ENCODE measurements at places on chromosomes 16 and 17. TPM values are rescaled to one million over a fixed set of nuclear protein-coding genes. Genes with fewer than 3 reads are reported as not detected.

DNA sequence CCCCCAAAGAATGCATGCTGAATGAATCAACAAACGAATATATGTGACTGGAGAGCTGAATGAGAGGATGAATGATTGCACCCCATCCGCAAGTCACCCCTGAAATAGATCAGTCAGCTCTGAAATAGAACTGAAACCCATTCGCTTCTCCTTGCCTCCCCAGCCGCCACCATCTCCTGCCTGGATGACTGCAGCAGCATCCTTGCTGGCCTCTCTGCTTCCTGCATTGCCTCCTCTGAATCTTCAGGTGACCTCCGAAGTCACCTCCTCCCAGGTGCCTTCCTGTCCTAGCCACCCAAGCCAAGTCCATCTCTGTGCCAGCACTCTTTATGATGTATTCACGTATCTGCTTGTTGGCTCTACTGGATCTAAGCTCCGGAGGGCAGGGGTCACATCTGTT, 288.3 kb downstream of the CPPED1 start:
- H3K4me1 ChIP-seq: no peaks in the 10 kb centered on the region
- H3K27ac ChIP-seq: no peak overlapping the region
- no peak overlapping the region for H3K4me3 ChIP-seq
- DNase-seq: no peak

GRCh38 chr17:56697190-56697589, 103.7 kb downstream of the NOG start:
- no peak overlapping the region for H3K27ac ChIP-seq
- peaks cover 23% of the 10 kb centered on the region for H3K4me1 ChIP-seq
- no peak for DNase-seq

GRCh38 chr16:88361775-88362174, 21.0 kb upstream of the ZNF469 start:
- H3K4me3 ChIP-seq: no peak overlapping the region
- H3K27me3 ChIP-seq: no peaks in the 10 kb centered on the region
- H3K27ac ChIP-seq: no peak overlapping the region
- DNase-seq: no peak
- no peaks in the 10 kb centered on the region for H3K4me1 ChIP-seq

GRCh38 chr17:10328206-10328605, 44.6 kb downstream of the MYH13 start:
- no peaks in the 10 kb centered on the region for H3K36me3 ChIP-seq
- no peaks in the 10 kb centered on the region for H3K4me1 ChIP-seq
- no peak overlapping the region for H3K4me3 ChIP-seq
- H3K27ac ChIP-seq: no peak overlapping the region

GRCh38 chr16:166375-167121, 770 bp downstream of the HBM start:
- H3K27me3 ChIP-seq: peaks cover 20% of the 10 kb centered on the region
- DNase-seq: no peak
- H3K36me3 ChIP-seq: no peaks in the 10 kb centered on the region
- no peak overlapping the region for H3K4me3 ChIP-seq
- no peaks in the 10 kb centered on the region for H3K4me1 ChIP-seq

DNA sequence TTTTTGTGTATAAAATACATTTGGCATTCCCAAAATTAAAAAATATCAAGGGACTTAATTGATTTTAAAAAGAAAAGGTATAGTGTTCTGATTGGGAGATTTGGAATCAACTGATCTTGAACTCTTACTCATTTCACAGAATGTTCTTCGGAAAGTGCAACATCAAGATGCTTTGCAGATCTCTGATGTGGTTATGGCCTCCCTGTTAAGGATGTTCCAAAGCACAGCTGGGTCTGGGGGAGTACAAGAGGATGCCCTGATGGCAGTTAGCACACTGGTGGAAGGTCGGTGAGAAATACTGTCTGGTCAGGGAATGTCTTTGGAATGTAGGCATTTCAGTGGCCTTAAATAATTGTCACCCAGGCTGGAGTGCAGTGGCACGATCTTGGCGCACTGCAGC, 19.5 kb upstream of the TBKBP1 start:
- H3K36me3 ChIP-seq: peaks cover 92% of the 10 kb centered on the region
- H3K4me3 ChIP-seq: no peak overlapping the region
- H3K4me1 ChIP-seq: no peaks in the 10 kb centered on the region

- no peak overlapping the region for H3K27ac ChIP-seq
- no peaks in the 10 kb centered on the region for H3K4me1 ChIP-seq
Observed at GRCh38 chr17:72922219-72922618, 170.3 kb downstream of the SLC39A11 start.

SNN gene
- total RNA-seq: 4.3 TPM

PRR35 gene
- not detected for total RNA-seq

HEATR9 gene
- not detected for total RNA-seq

CD300LB gene
- not detected for total RNA-seq

C1QTNF1 gene
- 21.0 TPM for total RNA-seq

Data from PC-3 (cell line).